ENCODE measurements at places on chromosomes 1 and 21.

- DNase-seq, result no peak
Observed at GRCh38 chr1:43292216-43292615, 6.8 kb upstream of the C1orf210 start.

- no peak for DNase-seq
Observed at GRCh38 chr1:96533820-96534219, 187.8 kb upstream of the PTBP2 start.

- no peak for DNase-seq
Observed at GRCh38 chr1:179318491-179318890, 24.9 kb downstream of the SOAT1 start.

GRCh38 chr1:228079601-228080263 is 2.8 kb upstream of the ARF1 start:
- DNase-seq, result no peak

GRCh38 chr1:192839162-192840066 is 30.6 kb downstream of the RGS2 start:
- DNase-seq, result no peak

GRCh38 chr1:12465126-12465525 is 152.9 kb downstream of the DHRS3 start:
- DNase-seq, result no peak

DNA sequence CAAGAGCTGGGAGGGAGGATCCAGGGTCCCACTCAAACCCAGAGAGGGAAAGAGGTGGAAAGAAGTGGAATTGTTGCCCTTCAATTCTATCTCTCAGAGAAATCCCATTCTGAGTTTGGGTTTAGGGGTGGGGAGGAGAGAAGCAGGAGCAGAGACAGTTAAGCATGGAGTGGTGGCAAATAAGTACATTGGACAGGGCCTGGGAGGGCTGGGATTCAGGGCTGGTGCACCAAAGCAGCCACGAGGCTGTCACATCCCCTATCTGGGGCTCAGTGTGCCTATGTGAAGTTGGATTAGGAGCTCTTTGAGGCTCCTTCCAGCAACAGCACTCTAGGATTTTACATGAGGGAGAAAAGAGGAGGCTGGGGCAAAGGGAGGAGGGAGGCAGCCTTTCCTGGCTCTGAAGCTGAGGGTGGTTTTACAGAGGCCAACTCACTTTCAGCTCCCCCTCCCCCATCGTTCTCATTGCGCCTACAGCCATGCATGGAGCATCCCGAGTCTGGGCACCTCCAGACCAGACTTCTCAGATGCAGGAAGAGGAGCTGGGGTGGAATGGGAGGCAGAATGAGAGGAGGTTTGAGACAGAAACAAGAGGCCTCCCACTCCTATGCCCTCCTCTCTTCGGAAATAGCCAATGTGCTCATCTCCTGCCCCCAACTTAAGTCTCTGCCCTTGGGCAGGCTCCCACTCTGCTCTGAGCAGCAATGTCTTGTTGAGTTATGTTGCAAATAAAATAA is 3.0 kb upstream of the SYT6 start:
- no peak for DNase-seq

Data from pancreas (tissue), 10 donors.